ENCODE measurements at places on chromosomes 12 and 14.

DNA sequence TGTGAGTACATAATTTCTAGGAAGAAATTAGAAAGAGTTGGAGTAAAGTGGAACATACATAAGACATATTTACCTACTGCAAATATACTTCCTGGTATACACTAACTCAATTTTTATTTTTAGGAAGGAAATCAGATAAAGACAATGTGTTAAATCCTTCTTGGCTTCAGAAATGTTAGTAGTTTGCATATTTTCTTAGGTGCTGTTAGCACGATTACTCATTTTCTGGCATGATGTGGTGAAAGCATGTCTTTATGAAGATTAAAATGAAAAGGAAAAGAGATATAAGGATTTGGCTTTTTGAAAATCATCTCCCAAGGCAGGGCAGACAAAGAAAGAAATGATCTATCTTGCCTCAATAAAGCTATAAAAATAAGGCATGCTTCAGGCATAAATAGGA is 287.6 kb upstream of the E2F7 start:
- no peak for DNase-seq

DNA sequence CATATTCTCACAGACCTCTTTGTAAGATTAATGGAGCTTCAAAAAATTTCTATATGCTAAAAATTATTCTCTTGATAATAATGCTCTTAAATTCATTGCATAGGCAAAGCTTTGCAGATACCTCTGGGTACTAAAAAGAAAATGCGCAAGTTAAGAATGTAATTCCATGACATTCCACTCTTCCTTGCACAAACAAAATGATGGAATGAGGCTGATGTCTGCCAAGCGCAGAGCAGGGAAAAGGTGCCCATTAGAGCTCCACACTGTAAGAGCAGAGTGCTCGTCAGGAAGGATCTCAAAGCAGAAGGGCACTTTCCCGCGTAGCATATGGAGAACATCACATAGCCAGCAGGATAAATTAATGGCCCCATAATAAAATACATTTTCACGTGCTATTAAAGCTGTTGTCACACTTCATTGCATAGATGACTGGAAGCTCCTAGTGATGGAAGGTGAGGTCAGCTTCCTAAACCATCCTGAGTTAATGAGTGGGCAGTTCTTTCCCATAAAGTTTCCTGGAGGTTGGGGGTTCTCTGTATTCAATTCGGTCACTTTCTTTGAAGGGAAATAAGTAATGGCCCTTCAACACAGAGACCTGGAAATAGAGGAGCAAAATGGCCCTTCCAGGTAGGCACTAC is 1058.9 kb downstream of the GALC start:
- DNase-seq: no peak

DNA sequence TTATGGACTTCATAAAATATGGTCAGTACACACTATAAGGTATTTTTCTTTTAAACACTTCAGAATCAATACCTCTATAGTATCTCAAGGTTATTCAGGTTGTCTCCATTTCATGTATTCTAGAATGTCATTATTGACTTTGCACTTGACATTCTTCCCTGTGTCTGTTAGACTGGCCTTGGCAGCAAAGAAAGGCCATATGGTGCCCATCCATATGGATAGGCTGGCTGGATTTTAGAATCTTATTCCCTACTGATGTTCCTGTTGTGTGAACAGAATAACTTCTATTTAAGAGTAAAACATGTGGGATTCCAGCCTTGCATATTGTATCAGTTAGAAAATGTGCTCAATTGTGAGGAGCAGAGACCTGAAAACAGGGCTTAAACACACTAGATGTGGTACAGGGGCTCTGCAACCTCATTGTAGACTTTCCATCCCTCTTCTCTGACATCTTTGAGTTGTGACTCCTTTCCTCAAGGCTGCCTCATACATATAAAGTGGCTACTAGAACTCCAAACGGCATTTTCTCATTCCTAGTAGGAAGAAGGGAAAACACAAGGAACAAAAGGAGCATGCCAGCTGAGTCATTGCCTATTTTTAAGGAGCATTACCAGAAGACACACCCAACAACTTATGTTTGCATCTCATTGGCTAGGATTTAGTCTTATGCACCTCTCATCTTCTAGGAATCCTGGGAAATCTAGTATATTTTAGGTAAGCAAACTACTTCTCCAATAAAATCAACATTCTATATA is 221.2 kb upstream of the TMPO start:
- DNase-seq: no peak

- peak; percentile 88 for DNase-seq
These were observed 3.4 kb downstream of the BMP4 start for GRCh38 chr14:53953002-53953827.

GRCh38 chr14:92650581-92651105 is 97.8 kb downstream of the LGMN start:
- DNase-seq: no peak

GRCh38 chr12:57614178-57614947 is 3.1 kb downstream of the ARHGEF25 start:
- peak; percentile 44 for DNase-seq

DNA sequence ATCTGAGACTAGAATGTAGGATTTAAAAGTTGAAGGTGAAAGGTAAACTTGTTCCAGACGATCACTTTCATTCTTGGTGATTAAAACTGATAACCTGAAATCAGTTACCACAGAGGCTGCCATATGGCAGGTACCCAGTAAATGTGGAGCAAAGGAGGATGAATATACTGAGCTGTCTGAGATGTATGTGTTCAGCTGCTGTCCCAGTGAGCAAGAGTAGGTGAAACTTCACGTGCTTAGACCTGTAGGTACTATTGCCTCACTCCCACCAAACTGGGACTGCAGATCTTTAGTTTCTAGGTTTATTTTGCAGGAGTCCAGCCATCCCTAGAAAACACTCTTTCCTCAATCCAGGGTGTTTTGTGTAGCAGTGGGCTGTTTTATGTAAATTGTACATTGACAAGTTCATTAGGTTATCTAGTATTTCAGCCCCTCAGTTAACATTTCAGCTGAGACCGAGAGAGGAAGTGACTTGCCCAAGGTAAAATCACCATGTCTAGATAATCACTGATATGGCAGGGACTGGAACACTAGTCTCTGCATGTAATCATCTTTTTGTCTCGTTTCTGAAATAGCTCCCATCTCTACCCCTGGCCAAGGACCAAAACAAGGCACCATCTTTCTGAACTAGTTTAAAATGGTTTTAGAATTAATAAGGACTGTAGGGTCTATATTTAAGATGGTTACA is 62.7 kb downstream of the ATG14 start:
- no peak for DNase-seq

GRCh38 chr12:12465522-12465921 is 97.1 kb downstream of the DUSP16 start:
- DNase-seq: no peak

DNA sequence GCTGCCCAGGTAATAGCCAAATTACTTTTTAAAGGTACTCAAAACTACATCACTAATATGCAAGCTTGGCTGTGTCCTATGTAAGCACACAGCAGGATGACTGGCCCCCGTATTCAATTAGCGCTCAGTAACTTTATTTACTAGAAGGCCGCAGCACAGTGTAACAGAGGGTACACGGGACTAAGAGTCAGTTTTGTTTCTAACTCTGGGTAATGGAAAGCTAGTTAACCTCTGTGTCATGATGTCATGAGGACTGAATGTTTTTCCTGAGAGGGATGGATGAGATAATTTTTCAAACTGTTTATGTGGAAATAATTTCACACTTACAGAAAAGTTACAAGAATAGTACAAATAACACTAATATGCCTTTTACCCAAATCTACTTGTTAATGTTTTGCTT is 27.1 kb downstream of the GALNT4 start:
- DNase-seq: no peak

DNA sequence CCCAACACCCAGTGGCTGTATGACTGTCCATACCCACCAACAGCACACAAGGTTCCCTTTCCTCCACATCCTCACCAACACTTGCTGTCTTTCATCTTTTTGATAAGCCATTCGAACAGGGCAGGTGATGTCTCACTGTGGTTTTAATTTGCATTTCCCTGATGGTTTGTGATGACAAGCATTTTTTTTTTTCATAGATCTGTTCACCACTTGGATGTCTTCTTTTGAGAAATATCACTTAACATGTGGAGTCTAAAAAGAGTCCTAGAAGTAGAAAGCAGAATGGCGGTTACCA is 198.1 kb upstream of the DIO3 start:
- no peak for DNase-seq

DNA sequence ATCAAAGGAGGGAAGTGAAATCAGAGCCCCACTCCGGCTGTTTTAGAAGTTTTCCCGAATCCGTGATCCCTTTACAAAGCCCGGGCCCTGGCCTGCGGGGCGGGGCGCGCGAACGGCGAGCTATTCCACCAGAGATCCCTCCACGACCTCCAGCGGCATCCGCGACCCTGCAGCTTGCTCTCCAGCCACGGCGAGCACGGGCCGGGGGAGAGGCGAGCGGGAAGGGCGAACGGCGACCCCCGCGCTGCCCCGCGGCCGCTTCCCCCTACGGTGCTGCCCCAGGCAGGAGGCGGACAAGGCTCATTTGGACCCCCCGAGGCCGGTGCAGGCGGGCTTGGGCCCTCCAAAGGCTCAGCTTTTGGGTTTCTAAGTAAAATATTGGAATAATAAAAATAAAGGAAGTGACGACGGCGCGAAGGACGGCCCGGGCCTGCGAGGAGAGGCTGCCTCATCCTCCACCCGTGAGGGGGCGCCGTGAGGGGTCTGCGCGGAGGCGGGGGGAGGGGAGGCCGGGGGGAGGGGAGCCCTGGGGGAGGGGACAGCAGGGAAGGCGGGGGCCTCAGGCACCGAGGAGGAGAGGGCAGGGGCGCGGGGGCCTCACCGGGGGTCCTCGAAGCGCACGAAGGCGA is 613 bp downstream of the SRSF9 start:
- DNase-seq: no peak
